CD4-positive, alpha-beta memory T cell (primary cell): ENCODE measurements at places on chromosomes 3 and 15. TPM values are rescaled to one million over a fixed set of nuclear protein-coding genes. Genes with fewer than 3 reads are reported as not detected.
A peak's percentile ranks its signal among the peaks of the same experiment; 100 is the strongest.

Gene CACNA1D
- 0.06 TPM for polyA plus RNA-seq

DNA sequence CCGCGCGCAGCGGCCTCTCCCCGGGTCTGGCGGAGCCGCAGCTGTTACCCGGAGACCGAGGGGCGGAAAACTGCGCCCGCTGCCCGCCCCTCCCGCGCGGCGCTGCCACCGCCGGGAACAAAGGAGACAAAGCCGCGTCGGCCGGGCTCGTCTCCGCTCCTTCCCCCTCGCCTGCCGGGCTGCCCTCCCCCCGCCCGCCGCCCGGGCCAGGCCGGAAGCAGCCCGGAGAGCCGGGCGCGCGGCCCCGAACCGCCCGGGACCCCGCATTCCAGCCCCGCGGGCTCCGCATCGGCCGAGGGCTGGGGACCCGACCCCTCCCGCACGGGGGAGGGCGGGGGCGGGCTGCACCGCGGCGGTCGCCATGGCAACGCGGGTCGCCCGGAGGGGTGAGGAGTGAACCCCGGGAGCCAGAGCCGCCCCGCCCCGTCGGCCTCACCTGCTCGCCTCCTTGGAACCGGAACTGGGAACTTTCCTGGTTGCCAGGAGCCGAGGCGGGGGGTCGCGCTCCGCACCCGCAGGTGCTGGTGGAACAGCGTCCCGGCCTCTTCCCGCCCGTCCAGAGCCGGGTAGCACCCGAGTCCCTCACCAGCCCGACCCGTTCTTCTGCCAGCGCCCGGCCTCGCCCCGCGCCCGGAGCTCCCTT lies 448 bp downstream of the PLXNB1 start:
- DNase-seq: peak; percentile 64

DNA sequence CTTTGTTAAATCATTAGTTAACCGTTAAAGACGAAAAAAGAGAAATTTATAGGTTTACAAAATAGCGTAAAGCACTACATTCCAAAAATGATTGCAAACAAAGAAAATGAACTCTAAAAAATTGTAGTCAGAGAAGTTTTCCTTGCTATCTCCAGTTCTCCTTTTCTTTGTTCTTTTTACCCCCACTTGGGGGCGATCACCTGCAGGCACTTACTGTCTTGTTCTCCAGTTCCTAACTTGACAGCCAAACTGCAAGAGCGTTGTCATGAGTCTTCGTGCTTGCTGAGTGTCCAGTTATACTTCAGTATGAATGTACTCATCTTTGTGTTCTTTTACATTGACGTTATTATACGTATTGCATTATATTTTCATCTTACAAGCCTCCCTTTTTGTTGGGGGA lies 54.5 kb downstream of the CHD2 start:
- DNase-seq: no peak

- no peak for DNase-seq
Observed at GRCh38 chr15:35505809-35506208, 40.2 kb downstream of the DPH6 start.

- DNase-seq: no peak
Observed at GRCh38 chr3:77786216-77786615, 746.3 kb downstream of the ROBO2 start.

GRCh38 chr15:94083467-94084052 lies 147.8 kb upstream of the MCTP2 start:
- DNase-seq: no peak
